ENCODE measurements at places on chromosomes 6 and 20.

GRCh38 chr6:30614044-30614842 lies 2.8 kb downstream of the PPP1R10 start:
- no peak for DNase-seq

GRCh38 chr6:41654151-41654697 lies 16.0 kb downstream of the MDFI start:
- no peak for DNase-seq

GRCh38 chr6:132298344-132298949 lies 102.8 kb downstream of the MOXD1 start:
- peak; percentile 83 for DNase-seq

DNA sequence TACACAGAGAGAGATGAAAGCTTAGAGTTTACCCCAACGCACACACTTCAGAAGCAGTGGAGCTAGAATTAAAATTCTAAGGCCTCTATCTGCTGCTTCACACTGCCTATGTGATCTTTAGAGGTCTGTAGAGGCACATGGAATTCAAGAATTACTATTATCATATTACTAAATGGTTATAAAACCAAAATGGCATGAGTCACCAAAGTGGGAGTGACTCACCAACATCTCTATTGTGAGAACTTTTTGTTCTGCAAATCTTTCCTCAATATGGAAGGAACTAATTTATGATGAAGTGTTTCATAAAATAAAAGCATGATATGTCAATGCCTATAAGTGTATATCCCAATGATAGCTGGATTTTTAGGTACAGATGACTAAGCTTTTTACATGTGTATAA lies 28.5 kb upstream of the TMEM244 start:
- no peak for DNase-seq

DNA sequence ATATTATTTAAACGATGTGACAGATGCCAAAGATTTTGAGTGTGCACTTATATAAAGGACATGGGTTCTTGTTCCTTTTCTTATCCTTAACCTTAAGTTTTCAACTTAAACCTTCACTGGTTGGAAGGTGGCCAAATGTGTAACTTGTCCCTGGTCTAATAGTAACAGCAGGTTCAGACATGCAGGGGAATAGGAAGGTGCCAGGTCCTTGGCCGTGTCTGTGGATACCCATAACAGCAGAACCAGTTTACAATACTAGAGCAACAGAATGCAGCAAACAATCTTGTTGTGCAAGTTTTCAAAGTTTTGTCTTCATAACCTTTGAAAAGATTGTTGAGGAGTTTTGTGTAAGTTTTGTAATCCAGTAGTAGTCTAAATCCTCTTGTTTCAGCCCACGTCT lies 4.4 kb downstream of the MYB start:
- DNase-seq, result no peak

DNA sequence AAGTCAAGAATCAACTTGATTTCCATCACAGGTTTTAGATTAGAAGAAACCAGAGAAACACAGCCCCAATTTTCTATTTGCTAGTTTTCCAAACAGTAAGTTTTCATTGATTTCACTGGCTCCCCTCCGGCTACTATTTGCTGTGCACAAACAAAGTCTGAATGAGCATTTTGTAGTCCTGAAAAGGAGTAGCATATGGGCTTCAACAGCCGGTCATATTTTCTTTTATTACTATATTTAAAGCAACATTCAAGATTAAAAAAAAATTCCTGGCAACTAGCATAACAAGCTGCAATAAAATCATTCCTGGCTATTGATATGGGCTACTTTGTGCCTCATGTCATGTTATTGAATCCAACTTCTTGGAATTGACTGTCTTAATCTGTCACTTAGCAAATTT lies 48.3 kb downstream of the CARMIL1 start:
- DNase-seq, result no peak

GRCh38 chr6:2524090-2524489 lies 226.6 kb downstream of the MYLK4 start:
- DNase-seq, result peak; percentile 53

GRCh38 chr6:15065261-15065989 lies 180.4 kb upstream of the JARID2 start:
- DNase-seq, result no peak

DNA sequence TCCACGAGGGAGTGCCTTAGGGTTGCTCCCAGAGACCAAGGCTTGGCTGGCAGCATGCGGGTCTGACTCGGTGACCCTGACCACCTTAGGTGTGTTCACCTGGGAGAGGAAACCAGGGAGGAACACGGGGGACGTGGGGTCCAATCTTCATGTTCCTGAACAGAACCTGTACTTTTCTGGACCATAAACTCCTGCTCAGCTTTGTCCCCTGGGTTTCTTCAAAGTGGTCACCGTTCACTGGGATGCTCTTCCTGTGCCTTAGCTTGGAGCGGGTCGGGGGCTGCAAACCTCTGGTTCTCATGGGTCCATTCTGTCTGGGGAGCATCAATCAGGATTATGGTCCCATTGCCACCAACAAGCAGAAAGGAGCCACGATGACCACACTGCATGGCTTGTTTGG lies 333.5 kb downstream of the QKI start:
- peak; percentile 22 for DNase-seq

Data from endodermal cell (in vitro differentiated cells).